ENCODE measurements at places on chromosomes 11 and 22.

- no peak for DNase-seq
These were observed 49.6 kb upstream of the GLYAT start for GRCh38 chr11:58781345-58781744.

DNA sequence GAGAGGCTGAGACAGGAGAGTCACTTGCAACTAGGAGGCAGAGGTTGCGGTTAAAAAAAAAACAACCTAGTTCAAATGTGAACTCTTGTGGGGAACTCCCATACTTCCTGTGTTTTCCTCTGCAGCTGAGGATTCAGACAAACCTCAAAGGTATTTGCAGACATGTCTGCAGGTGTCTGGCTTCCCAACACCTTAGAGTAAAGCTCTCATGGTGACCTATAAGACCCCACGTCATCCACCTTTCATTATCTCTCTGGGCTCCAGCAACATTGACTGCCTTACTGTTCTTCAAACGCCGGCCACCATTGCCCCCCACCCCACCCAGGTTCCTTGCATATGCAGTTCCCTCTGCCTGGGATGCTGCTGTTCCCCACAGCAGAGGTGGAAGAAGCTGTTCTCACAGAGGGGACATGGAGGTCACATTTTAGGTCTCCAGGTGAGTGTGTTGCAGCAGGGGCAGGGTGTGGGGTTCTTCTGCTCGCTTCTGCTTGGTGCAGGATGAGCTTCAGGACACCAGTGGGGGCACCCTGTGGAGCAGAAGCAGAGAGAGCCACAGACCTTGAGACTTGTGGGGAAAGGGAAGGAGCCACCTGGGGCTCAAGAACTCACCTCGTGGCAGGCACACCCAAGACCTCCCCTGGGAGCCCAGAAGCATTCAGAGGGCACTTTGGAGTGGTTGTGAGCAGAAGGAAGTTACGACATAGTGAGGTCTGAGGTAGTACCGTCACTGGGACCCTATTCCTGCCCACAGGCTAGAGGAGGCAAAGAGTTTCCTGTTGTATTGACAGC, 203.2 kb downstream of the CSNK2A3 start:
- no peak for DNase-seq

GRCh38 chr22:30320021-30320556, 6.7 kb downstream of the TBC1D10A start:
- DNase-seq: no peak

DNA sequence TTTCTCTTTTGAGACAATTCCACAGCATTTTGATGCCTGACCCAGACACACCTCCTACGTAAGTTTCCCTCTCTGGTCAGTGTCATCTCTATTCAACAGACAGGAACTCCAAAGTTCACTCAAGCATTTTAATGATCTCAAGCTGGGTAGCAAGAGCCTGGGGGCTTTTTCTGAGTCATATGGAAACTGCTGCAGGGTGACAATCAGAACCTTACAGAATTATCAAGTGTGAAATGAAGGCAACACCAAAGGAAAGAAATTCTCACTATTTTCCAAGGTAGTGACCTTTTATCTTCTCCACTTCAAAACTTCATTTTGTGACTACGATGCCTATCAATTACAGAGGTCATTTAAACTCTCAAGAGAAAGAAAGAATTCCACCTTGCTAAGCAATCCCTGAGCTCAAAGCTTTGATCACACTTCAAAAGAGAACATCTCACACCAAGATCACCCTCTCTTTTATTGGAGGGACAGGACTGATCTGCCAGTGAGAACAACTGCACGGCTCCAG, 229.0 kb upstream of the ZC3H12C start:
- DNase-seq: no peak

DNA sequence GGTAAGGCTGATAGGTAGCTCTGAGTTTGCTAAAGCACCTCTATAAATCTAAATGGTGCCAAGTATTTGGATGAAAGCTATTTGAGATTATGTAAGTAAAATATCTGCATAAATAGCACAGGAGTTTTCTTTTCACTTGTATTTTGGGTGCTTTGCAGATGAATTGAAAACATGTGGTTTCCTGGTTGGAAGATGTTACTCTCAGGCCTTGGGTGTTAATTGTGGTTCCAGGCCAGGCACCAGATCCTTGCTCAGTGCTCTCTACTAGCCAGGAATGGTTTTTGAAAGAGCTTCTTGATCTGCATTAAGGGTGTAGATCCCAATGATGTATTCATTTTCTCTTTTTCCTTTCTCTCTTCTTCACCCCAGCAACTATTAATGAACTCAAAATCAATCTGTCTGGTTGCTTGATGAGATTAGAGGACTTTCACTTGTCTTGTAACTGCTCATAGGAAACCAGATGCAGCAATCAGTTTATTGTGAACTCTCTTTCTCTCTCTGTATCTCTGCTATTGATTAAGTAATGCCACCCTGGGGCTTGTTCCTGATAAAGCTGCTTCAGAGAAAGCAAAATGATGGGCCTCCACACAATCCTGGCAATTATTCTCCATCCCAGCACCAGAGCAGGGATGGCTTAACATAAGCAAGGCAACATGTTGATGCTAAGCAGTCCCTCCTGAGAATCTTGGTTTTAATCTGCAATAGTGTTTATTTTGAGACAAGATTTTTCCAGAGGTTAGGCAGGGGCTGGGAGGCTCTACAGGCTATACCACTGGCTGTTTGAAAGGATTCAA, 147.0 kb upstream of the NTM start:
- no peak for DNase-seq

DNA sequence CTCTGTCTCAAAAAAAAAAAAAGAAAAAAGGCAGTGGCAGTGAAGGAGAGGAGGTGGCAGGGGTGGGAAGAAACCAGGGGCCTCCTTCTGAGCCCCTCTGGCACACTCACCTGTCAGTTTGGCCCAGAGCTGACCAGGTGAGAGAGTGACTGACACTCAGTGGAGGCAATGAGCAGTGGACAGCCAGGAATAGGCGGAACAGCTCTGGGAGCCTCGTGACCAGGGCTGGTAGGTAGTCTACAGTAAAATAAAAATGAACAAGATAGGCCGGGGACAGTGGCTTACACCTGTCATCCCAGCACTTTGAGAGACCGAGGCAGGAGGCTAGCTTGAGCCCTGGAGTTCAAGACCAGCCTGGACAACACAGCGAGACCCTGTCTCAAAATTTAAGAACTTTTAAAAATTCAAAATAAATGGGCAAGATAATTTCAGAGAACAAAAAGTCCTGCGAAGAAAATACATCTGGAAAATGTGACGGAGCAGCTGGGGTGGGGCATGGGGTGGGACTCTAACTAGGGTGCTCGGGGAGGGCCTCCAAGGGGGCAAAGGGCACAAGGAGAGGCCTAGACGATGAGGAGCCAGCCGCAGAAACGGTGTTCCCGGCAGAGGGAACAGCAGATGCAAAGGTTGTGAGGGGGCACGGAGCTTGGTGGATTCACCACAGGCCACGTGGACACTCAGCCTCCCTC, 3.8 kb upstream of the PDXP start:
- DNase-seq: no peak

- no peak for DNase-seq
These were observed 24.7 kb downstream of the GGTLC2 start for GRCh38 chr22:22669093-22669492.

GRCh38 chr11:368414-369335, 624 bp upstream of the B4GALNT4 start:
- no peak for DNase-seq

DNA sequence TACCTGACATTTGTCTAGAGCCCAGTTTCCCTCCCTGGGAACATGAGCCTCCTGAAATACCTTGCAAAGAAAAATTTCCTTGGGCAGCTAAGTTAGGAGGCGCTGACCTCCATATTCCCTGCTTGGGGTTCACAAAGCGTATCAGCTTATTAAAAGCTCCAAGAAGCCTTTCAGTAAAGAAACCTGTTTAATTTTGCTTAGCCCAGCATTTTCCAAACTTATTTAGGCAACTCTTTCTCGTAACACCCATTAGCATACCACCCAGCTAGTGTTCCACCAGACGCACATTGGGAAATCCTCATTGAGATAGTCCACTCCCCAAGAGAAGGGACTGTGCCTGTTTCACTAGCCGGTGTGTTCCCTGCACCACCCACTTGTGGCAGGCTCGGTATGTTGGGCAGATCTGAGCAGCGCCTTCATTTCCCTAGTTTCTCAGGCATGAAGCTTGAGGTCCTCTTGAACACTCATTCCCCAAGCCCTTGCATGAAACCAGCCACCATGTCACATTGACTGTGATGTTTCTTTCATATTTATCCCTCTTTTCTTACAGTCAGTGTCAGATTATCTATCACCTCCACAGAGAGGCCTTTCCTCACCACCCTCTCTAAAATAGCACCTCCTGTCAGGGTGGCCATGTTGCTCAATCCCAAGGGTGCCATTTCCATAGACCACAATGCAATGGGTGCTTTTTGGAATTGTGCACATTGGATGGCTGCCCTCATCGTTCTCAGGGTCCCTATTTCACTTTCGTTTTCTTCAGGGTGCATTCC, 12.5 kb upstream of the ELF5 start:
- no peak for DNase-seq
